ENCODE measurements at places on chromosomes 11 and 22.
A peak's percentile ranks its signal among the peaks of the same experiment; 100 is the strongest.

DNA sequence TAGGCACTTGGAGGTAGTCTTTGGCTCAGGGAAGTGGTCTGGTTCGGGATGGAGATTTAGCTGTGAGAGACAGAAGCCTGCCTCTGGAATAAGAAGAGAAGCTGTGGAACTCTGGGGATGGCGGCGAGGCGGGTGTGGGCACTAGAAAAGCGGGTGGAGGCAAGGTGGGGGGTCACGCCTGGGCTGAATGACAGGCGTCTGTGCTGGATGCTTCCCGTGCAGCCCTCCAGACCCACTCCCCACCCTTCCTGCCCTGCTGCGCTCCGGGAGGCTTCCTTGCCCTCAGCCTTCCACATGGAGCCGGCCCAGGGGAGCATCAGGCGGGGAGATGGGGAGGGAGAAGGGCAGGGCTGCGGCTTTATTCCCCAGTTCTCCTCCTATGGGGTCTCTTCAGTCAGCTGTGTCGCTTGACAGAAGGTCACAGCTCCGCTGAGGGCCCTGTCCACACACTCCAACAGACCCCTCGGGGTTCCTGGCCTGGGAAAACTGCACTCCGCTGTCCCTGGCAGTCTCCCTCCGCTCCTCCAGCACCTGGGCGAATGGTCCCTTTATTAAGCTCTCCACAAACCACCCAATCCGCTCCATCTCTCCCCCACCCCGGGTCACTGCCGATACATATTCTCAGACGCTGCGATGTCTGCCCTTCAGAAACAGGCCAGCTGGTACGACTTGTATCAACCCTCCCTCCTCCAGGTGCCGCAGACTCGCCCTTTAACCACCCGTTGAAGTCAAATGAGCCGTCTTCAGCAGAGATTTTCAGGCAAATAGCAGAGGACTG lies 6.2 kb downstream of the DNAJB13 start:
- peak; percentile 67 for DNase-seq

DNA sequence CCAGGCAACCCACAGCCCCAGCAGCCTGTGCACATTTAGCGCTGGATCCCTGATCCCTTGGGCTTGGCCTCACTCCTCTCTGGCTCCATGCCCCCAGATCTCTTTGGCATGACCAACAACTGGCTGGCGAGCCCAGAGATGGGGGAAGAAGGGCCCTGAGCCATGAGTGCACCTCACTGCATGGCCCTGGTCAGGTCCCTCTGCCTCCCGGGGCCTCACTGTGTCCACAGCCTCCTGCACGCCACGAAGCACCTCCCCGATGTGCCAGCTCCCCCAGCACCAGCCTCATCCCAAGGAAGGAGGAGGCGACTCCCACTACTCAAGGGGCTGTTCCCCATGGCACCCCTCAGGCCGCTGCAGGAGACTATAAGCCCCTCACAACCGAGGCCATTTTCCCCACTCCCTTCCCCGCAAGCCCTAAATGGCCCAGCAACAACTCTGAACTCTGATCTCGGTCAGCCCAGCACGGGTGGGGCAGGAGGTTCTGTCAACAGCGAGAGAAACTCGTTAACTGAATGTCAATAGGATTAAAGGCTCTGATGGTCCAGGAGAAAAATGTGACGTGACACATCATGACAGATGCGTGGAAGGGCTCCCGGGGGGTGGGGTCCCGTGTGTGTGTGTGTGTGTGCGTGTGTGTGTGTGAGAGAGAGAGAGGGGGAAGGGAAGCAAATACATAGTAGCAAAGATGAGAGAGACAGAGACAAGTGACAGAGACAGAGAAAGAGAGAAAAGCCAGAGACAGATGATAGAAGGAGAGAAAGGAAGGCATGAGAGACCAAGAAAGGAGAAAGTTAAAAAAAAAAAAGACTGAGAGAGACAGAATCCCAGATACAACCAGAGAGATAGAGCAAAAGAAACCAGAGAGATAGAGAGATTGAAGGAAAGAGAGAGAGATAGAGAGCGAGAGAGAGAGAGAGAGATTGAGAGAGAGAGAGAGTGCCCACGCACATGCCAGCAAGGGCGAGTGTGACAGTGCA lies 28.4 kb upstream of the SYT7 start:
- DNase-seq: no peak

DNA sequence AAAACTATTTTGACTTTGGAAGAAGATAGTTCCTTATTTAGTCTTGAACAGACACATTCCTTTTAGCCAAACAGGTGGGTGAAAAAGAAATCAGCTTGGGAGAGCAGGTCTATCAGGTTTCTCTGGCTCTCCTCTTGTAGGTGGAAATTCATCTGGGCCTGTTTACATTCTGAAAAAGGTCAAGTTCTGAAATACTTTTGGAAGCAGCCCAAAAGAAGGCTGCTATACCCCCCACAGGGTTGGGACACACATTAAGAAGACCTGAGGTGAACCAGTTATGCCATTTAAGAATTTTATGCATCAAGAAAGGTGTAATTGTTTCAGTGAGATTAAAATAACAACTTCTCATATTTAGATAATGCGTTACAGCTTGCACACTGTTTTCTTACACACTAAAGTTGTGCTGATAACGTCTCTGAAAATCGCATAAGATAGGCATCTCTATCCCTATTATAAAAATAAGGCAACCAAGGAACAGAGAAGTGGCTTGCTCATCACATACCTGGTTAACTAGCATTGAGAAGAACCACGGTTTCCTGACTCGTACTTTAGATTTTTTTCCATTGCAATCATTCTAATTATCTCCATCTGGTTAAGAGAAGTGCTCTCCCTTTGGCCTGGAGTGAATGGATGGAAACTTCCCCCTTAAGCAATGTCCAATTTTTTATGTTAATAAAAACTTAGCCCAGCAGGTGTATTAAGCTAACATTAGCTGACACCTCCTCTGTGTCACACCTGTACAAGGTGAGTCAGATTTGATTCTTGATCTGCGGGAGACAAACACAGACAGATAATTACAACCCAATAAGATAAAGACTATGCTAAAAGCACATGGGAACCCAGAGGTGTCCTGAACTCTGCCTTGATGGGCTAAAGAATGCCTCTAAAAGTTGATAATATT lies 60.5 kb upstream of the UCP3 start:
- DNase-seq: peak; percentile 13

DNA sequence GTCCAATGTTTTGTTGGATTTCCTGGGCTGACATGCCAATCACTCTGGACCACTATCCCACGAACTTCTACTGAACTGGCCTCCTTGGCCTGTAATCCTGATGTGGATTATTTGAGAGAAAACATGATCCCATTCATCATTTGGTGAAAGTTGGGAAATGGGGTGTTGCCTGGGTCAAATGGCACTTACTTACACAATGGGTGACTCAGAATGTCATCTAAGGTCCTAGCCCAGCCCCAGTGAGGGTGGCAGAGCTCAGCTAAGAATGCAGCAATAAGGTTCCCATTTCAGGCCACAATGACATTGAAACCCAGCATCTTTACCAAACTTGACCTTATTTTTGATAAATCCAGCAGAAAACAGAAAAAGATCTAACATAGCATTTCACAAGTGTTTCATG lies 8.0 kb upstream of the DSCAML1 start:
- DNase-seq: no peak

DNA sequence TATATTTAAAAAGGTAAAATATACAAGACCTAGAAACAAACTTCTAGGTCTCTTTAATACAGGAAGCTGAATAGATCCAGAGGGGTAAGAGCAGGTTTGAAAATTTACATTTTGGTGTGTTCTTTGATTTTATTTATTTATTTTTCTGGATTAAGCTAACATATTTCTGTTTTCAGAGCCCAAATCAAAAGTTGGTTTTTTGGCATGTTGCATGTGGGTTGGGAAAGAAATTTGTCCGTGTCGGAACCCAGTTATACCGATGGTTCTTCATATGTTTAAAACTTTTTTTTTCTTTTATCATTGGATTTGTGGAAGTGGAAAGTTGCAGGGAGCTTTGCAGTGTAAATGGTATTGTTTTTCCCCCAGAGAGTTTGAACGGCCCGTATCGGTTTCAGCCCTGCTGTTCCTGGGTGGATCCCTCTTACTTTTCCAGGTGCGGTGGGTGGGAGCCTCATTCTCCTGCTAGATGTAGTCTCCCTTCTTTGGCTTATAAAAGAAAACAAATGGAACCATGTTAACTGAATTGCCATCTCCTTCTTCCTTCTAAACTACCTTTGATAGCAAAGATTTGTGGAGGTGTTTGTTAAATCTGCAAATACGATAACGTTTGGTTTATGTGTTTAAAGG lies 746 bp downstream of the CTNND1 start:
- no peak for DNase-seq

- no peak for DNase-seq
Observed at GRCh38 chr11:46234311-46234710, 43.2 kb upstream of the CREB3L1 start.

- DNase-seq: no peak
Observed at GRCh38 chr11:20197881-20198280, 37.6 kb upstream of the DBX1 start.

GRCh38 chr22:38406617-38407016 lies 48.4 kb downstream of the KCNJ4 start:
- no peak for DNase-seq

- no peak for DNase-seq
Observed at GRCh38 chr11:60170566-60170965, 12.3 kb downstream of the MS4A6A start.

GRCh38 chr11:67271541-67272284 lies 5.4 kb downstream of the GRK2 start:
- DNase-seq: no peak
